IPS-NIHi11 (cell line): ENCODE measurements at places on chromosomes 1 and 21.

GRCh38 chr1:8763888-8764287 lies 53.6 kb downstream of the RERE start:
- DNase-seq, result peak; percentile 34

DNA sequence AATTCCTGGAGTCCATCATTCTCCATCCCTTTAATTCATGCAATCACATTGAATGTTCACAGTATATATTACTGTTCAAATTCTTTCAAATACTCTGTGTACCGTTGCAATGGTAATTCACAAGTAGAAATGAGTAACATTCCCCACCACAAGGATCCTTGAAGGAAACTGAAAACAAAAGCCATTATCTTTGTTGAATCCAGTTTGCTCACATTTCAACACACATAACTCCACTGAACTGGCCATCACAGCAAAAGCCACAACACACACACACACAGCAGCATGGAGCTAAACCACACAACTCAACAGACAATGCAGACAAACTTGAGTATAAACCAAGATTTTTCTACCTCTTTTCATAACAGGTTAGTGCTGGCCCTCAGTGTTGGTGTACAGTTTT lies 188.3 kb upstream of the GREM2 start:
- no peak for DNase-seq

GRCh38 chr1:207941665-207942064 lies 30.7 kb upstream of the CD34 start:
- no peak for DNase-seq

GRCh38 chr1:182303778-182304177 lies 87.8 kb downstream of the GLUL start:
- DNase-seq, result no peak

- peak; percentile 8 for DNase-seq
These were observed 28.9 kb downstream of the RNF2 start for GRCh38 chr1:185074307-185074706.

DNA sequence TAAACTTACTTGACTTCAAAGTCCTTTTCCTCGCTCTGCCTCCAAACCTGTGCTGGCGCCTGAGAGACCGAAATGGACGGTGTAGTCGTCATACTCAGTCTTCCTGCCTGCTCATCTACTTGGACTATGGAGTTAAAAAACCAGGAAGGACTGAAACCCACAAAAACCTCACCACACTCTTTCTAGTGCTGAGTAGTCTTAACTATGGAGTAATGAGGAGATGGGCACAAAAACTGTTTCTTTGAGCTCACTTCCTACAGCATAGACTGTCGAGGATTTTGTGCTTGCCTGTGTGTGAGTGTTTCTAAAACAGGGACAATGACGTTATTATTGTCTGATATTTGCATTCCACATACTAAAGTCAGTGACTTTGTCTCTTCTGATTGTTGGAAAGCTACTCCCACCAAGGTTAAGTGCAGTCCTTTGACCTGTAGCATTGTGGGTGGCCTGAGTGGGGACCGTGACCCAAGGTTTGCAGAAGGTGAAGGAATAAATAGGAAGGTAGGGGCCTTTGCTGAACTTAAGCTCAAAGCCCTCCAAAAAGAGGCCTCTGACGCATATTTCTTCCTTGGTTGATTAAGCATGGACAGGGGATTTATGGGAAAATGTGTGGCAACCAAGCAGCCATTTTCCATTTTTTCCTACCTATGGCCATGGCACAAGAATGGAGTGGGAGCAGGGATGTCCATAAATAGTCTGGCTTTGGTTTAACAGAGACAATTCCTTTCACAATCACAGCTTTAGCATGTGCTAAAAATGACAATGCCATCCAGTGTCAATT lies 109.6 kb downstream of the ZBTB18 start:
- no peak for DNase-seq

- DNase-seq, result no peak
These were observed 207.5 kb downstream of the KCNT2 start for GRCh38 chr1:196400478-196401451.

- DNase-seq, result no peak
These were observed 107.0 kb downstream of the NAV1 start for GRCh38 chr1:201645956-201646355.

DNA sequence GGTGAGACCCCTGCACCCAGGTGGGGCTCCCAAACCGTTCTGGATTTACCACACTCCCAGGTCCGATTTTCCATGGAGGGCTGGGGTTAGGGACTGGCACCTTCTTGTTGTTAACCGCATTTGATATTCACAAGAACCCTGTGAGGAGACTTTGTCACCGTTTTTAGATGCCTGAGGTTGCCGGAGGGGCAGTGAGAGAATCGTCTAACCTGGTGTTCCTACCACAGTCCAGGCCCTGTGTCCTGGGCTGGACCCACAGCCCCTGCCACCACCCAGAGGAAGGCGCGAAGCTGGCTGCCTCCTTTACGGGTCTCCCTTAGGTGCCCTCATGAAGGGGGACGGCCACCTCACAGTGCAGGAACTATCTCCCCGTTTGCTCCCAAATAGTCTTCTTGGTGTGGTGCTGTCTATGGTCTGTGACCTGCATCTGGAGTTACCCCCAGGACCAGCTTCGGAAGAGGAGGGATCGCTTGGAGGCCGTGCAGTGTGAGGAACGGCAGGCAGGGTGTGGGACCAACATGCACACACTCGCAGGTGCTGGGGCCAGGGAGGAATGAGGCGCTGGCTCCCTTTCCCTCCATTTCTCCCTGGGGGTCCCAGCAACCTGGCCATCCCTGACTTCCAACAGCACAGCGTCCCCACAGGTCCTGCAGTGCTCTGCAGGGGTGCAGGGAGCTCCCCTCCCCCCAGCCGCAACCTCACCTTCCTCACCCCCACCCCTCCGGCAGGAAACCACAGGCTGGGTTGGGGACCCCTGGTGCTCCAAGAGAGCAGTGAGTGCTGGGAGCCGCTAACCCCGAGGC lies 7.0 kb downstream of the SIM2 start:
- DNase-seq, result no peak

DNA sequence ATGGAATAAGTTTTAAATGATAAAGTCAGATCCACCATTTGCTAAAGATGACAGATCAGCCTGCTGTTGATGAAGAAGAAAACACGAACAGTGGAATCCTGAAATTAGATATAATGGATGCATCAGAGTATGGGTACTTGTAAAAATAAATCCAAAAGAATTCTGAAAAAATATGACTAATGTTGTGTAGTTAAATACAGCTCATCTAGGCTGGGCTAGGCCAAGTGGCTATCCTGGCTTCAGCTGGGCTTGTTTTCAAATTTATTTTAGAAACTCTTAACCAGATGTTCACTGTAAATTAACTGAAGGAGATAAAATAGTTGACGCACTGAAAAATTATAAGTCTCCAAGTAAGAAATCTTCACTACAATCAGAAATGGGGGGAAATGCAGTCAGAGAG lies 7.4 kb upstream of the RGS2 start:
- no peak for DNase-seq

GRCh38 chr1:223711173-223711572 lies 1.2 kb upstream of the CAPN2 start:
- no peak for DNase-seq

DNA sequence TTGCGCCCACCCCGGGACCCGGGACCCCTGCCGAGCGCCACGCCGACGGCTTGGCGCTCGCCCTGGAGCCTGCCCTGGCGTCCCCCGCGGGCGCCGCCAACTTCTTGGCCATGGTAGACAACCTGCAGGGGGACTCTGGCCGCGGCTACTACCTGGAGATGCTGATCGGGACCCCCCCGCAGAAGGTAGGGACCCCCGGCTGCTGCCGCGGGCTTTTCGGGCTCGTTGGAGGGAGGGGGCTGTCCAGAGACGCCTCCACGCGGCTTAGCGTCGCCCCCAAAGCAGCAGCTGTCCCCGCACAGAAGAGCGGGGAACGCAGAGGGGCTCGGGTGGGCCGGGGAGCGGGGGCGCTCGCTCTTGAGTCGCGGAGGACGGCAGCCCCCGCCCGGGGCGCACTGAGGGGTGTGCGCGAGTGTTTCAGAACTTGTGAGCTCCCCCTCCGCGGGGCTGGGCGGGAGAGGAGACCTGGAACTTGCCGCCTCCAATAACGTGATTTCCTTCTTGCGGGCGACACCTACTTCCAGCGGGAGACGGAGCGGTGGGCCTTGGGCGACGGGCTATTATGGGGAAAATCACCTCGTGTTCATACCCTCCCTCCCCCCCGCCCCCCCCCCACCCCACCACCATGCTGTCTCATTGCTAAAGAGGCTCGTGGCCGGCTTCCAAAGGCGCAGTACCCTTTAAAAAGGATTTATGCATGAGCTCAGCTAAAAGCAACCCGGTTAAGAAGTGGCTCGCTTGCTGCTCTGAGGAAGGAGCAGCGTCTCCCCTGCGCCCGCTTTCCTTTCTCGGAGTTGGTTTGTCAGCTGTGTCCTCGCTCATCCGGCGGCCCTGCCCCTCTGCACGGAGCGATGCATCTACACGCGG lies 664 bp downstream of the BACE2 start:
- peak; percentile 44 for DNase-seq

- no peak for DNase-seq
These were observed 127.5 kb upstream of the C1orf174 start for GRCh38 chr1:4027492-4028138.

- peak; percentile 14 for DNase-seq
These were observed 171.3 kb upstream of the BEND5 start for GRCh38 chr1:48947761-48948537.

DNA sequence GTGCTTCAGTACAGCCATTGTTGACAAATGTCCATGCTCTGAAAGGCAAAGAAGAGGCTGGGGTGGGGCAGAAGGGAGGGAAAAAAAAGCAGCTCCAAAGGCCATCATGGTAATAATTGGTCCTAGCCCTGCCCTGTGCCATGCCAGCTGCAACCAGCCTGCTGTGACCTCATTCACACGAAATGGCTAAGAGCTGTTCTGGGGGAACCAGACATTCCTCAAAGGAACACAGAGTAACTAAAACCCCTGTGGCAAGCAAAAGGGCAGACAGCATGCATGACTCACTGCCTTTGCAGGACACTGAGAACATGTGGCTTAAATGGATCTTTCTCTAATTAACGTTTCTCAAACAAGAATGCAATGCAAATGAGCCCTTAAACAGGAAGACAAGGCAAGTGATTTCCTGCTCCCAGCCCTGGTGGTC lies 42.3 kb downstream of the STYXL2 start:
- no peak for DNase-seq

GRCh38 chr1:201282931-201283829 lies at the start of gene PKP1:
Gene PKP1, plus strand, starts transcription at chr1:201283506. Its CDS starts 197 bp downstream, at chr1:201283703.
- DNase-seq, result peak; percentile 63

GRCh38 chr1:39666772-39667171 lies 5.1 kb downstream of the NT5C1A start:
- DNase-seq, result no peak

- DNase-seq, result no peak
These were observed 783 bp upstream of the AGL start for GRCh38 chr1:99849413-99849743.

- DNase-seq, result peak; percentile 94
These were observed 8.0 kb upstream of the PLCH2 start for GRCh38 chr1:2468041-2468472.

DNA sequence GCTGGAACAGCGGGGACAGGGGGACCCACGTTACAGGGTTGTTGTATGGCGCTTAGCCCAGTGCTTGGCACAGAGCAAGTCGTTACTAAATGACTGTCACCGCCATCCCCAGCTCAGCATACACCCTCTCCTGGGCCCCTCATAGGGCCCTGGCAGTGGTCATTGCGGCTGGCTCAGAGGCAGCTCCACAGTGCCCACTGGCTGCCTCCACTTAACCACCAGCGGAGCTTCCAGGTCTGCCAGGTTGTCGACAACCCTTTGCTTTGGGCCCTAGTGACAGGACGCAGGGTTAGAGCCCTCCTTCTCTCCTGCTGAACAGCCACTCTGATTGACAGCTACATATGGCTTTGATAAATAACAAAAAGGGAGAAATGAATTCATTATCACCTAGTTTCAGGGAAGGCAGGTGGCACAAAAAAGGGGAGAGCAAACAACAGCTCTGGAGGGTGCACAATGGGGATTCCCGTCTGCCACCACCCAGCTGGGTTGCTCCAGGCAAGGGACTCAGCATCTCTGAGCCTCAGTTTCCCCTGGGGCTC lies 4.8 kb downstream of the EFHD2 start:
- no peak for DNase-seq
